Forelimb muscle (tissue), 1 donor: ENCODE measurements at places on chromosomes 5 and 9. TPM values are rescaled to one million over a fixed set of nuclear protein-coding genes. Genes with fewer than 3 reads are reported as not detected.

- DNase-seq = no peak
These were observed 130.7 kb downstream of the ADAMTS12 start for GRCh38 chr5:33761139-33761538.

FOXD1 gene
- polyA plus RNA-seq = 0.76 TPM

PCSK1 gene
- 0.04 TPM for polyA plus RNA-seq

DNA sequence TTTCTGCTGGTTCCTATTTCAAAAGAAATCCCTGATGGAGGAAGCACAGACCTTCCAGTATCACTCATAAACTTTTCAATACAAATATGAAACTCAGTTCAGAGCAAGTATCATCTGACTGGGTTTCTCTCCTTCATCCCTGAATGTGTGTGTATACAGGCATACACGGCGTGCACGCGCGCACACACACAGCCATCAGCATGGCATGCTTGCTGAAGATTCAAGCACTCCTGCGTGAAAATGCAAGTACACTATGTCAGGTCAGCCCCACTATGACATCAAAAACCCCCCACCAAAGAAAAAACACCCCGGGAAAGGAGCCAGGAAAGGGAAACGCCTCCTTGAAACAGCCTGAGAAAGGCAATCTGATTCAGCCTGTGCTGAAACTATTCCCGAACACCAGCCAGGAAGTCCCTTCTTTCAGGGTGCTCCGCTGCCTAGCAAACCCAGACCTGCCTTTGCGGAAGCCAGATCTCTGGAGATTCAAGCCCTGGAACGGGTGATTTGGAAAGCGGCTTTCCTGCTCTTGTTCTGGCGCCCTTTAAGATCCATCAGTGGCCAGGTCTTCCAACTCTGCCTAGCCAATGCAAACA is 831 bp downstream of the KLHL3 start:
- DNase-seq = no peak

GPR151 gene
- polyA plus RNA-seq = not detected

- DNase-seq = no peak
These were observed 1.6 kb upstream of the ST6GALNAC4 start for GRCh38 chr9:127918183-127919107.

DNA sequence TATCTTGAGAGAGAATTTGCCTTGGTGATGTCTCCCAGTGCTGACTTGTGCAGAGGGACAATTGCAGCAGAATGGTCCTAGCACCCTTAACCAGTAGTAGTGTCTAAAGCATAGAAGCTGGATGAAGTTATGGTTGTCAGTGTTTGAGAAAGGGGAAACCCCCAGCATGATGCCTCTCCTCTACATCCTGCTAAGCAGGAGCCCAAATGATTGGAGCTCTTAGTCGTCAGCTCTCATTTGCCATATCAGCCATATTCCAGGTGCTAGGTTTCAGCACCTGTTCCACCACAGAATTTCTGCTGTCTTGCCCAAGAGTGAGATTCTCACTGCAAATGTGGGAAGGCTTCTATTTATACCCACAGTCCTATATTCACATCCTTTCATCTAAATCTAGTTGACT is 43.7 kb upstream of the RFX3 start:
- DNase-seq = no peak

C9orf50 gene
- polyA plus RNA-seq = 0.23 TPM

WDR38 gene
- polyA plus RNA-seq = 0.11 TPM

SLC46A2 gene
- polyA plus RNA-seq = 0.10 TPM

GRCh38 chr9:126986506-126986951 is 71.9 kb downstream of the RALGPS1 start:
- no peak for DNase-seq

GRCh38 chr5:30108051-30108450 is 1085.4 kb upstream of the CDH6 start:
- no peak for DNase-seq

RNF145 gene
- 31.3 TPM for polyA plus RNA-seq

- DNase-seq = no peak
These were observed 433.7 kb upstream of the ACO1 start for GRCh38 chr9:31950756-31951155.

- DNase-seq = no peak
These were observed 181.7 kb downstream of the ADGRV1 start for GRCh38 chr5:90740244-90740799.

RASGRF2 gene
- polyA plus RNA-seq = 0.82 TPM

GRCh38 chr9:93072383-93072795 is 13.9 kb downstream of the SUSD3 start:
- no peak for DNase-seq

- DNase-seq = no peak
These were observed 172.6 kb upstream of the PAPPA start for GRCh38 chr9:115980976-115981375.

- no peak for DNase-seq
These were observed 11.8 kb upstream of the SEC16A start for GRCh38 chr9:136494531-136495215.

DNA sequence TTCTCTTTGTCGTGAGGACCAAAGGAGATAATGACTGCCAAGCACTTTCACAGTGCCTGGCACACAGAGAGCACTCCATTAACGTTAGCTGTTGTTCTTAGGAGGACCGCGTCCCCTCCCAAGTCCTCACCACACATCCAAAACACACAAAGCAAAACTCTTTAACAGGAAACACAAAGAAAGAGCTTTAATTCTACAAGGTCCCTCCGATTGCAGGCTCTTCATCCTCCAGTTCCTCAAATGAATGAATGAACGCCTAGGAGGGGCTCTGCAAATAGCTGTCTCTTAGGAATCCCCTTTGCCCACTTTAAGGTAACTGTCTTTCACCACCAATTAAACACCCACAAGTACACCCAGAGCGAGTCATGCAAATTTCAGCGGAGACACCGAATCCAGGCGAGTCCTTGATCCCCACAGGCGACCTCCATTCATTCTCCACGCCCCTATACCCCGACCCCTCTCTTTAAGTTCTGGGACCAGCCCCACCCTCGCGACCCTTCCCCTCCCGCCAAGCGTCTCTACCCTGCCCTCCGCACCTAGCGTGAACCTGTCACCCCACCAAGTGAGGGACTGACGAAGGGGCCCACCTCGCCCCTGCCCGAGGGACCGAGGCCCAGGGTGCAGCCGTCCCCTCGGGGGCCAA is 644 bp downstream of the TSC1 start:
- no peak for DNase-seq
